BJ (cell line): ENCODE measurements at places on chromosomes 3 and 15. TPM values are rescaled to one million over a fixed set of nuclear protein-coding genes. Genes with fewer than 3 reads are reported as not detected.

GRCh38 chr3:185717627-185718402 lies 107.0 kb downstream of the IGF2BP2 start:
- DNase-seq: no peak

The COL6A5 gene
- not detected in 2 replicates for polyA plus RNA-seq

- DNase-seq: no peak
Observed at GRCh38 chr3:119351581-119351980, 57.4 kb downstream of the ARHGAP31 start.

DNA sequence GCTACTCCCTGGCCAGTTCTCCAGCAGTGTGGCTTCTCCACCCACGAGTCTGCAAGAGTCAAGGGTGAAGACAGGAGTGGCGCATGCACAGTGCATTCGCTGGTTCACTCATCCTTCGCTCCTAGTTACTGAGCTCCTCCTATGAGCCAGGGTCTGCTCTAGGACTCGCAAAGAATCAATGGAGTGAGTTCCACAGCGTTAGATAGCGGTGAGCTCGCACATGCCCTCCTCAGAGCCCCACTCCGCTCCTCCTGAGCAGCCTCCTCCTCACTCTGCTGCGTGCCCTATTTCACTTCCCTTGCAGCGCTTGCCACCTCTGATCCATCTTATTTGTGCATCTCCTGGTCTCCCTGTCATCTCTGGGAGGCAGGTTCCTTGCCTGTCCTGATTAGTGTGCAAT lies 63.0 kb downstream of the NUP210 start:
- no peak for DNase-seq

The CSPG5 gene
- 0.04 and 0.05 TPM in 2 replicates for polyA plus RNA-seq

- no peak for DNase-seq
Observed at GRCh38 chr15:101039461-101039860, 120.3 kb downstream of the LRRK1 start.

- DNase-seq: no peak
Observed at GRCh38 chr3:168049367-168049974, 46.3 kb downstream of the GOLIM4 start.

GRCh38 chr15:75721480-75721922 lies 8.9 kb upstream of the CSPG4 start:
- DNase-seq: no peak

The ALDH1L1 gene
- polyA plus RNA-seq: 0.16 and 0.37 TPM in 2 replicates

DNA sequence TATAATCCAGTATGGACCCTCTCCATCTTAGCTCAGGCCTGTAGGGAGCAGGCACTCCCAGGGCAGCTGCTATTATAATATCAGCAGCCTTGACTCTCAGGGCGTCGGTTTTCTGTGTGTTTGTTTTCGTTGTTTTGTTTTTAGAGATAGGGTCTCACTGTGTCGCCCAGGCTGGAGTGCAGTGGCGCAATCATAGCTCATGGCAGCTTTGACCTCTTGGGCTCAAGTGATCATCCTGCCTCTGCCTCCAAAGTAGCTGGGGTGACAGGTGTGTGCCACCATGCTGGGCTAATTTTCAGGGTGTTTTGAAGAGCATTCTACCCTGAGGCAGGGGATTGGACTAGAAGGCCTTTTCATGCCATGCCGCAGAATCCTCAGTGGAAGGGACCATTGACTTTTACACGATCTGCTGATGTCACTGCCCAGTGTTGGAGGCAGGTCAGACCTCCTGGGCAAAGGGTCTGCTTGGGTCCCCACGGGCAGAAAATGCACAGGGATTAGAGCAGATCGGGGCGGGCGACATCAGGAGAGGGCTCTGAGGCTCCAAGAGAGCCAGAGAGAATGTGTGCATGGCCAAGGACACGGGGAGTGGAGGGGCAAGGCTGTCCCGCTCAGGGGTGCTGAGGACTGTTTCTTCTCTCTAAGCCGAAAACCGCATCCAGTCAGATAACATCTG lies 7.8 kb downstream of the MELTF start:
- no peak for DNase-seq

GRCh38 chr15:88190232-88190631 lies 66.3 kb downstream of the NTRK3 start:
- no peak for DNase-seq

DNA sequence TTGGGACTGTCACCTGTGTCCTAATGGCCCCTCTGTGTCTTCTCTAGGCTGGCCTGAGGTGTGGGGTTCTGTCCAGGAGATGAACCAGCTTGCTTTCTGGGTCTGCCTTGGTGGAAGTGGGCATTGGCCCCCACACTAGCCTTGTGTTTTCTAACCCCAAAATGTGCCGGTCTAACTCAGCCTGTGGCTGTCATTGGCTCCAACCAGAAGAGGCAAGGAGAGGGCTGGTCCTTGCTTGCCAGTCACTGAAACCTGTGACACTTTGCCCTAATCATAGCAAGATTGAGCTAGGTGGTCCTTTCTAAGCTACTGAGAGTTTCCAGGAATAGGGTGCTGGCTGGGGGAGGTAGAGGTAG lies 2.2 kb downstream of the C15orf39 start:
- DNase-seq: no peak

DNA sequence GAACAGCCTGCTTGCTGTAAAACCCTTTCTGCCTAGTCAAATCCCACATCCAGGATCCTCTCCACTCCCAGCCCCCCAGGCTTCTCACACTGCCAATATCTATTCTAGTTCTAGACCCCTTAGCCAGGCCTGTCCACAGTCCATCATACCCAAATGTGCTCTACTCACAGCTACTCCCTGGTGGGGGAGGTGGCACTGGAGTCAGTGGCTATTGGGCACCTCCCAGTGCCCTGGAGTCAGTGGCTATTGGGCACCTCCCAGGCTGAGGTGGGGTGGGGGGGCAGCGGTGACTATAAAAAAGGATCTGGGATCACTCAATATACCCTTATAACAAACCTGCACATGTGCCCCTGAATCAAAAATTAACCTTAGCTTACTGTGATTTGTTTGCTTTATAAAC lies 773 bp upstream of the DISP2 start:
- no peak for DNase-seq

GRCh38 chr3:157857440-157857839 lies 248.8 kb downstream of the SHOX2 start:
- no peak for DNase-seq

DNA sequence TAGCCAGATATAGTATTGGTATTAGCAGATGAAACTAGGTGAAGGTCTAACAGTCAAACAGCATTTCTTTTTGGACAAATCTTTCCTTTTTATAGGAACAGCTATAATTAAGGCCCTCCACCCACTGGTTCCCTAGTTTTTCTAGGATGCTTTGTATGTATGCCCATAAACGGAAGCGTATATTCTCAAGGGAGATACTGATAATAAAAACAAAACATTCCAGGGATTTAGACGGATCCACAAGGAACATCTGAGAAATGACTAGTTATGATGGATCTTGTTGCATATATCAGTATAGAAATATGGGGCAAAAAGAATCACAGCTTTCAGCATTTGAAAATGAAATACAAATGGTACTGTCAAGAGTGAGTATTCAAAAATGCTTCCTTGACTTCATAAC lies 22.5 kb downstream of the LRRC28 start:
- no peak for DNase-seq

The TAMM41 gene
- polyA plus RNA-seq: 10.0 and 12.0 TPM in 2 replicates

GRCh38 chr15:86876387-86876944 lies 796.8 kb downstream of the AGBL1 start:
- no peak for DNase-seq

DNA sequence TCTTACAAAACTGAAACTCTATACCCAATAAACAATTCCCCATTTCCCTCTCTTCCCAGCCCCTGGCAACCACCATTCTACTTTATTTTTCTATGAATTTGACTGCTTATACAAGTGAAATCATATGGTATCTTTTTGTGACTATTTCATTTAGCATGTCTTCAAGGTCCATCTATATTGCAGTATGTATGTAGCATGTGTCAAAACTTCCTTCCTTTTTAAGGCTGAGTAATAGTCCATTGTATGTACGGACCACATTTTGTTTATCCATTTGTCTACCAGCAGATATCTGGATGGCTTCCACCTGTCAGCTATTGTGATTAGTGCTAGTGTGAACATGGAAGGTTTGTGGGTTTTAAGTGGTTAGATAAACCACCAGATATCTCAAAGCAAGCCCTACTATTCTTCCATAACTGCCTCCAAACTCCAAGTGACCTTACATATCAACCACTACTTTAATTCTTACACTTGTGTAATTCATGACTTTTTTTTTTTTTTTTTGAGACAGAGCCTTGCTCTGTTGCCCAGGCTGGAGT lies 134.7 kb downstream of the TMCC1 start:
- no peak for DNase-seq

- no peak for DNase-seq
Observed at GRCh38 chr15:25504307-25504706, 65.5 kb upstream of the UBE3A start.

DNA sequence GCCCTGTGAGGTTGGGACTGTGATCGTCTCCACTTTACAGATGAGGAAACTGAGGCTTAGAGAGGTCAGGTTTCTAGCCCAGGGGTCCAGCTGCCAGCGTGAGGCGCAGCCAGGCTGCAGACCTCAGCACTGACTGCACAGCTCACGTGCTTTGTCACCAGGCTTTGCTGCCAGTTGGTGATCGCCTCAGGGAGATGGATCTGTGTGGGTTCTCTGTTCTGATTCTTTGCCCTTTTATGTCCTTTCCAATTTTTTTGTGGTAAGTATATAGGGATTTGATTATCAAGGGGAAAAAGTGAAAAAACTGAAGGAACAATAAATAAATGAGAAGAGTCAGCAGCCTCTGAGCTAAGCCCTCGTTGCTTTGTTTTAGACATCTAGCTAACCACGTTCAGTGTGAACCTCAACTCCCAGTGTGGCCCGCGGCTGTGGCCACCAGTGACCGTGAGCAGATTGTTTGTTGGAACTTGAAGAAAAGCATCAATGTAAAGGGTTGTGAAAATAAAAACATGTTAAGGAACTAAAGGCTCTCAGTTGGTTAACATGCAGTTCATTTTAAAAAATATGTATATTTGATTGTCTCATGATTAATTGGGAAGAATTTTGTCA lies 117.6 kb downstream of the PDE8A start:
- DNase-seq: no peak

GRCh38 chr3:14622368-14622767 lies 29.2 kb upstream of the CCDC174 start:
- DNase-seq: no peak

The STIMATE gene
- polyA plus RNA-seq: 11.6 and 13.5 TPM in 2 replicates

The CHST14 gene
- polyA plus RNA-seq: 18.6 and 32.3 TPM in 2 replicates

The TMIE gene
- 0.07 and 0.27 TPM in 2 replicates for polyA plus RNA-seq

GRCh38 chr15:61835496-61836106 lies 224.6 kb downstream of the VPS13C start:
- DNase-seq: peak; percentile 0

GRCh38 chr3:25910997-25911396 lies 121.1 kb downstream of the OXSM start:
- no peak for DNase-seq

DNA sequence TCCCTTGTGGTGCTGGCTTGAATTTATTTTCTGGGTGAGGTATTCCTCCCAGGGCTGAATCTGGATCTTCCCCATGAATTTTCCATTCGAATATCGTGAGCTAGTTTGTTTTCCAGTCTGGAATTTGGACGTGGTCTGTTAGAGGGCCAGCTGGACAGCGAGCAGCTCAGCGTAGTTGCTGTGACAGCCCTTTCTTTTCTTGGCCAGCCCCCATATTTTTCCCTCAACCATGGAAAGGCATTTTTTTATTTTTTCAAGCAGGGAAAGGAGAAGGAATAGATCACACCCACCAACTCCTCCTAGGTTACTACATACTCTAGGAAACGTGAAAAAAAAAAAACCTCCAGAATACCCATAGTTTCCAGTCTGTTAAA lies 152.0 kb downstream of the KLHL25 start:
- no peak for DNase-seq

- DNase-seq: no peak
Observed at GRCh38 chr3:114900908-114901307, 246.2 kb downstream of the ZBTB20 start.

DNA sequence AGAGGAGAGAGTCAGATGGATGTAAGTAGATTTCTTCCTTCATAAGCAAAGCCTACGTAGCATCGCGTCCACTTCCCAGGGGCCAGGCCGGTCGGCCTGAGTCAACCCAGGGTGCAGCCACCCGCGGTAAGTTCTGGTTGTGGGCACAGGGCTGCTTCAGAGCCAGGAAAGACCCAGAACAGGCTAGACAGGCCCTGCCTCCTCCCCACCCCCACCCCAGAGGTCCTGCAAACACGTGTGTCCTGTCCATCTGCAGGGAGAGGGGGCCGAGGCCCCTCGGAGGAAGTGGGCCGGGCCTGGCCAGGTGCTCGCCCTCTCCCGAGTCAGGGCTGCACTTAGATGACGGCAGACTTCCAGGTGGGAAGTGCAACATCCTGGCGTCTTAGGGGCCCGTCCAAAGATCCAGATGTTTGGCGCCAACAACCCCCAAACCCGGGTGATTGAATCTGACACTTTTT lies 100.8 kb upstream of the ALDH1A3 start:
- no peak for DNase-seq

The CCDC9B gene
- polyA plus RNA-seq: 5.0 and 6.0 TPM in 2 replicates

DNA sequence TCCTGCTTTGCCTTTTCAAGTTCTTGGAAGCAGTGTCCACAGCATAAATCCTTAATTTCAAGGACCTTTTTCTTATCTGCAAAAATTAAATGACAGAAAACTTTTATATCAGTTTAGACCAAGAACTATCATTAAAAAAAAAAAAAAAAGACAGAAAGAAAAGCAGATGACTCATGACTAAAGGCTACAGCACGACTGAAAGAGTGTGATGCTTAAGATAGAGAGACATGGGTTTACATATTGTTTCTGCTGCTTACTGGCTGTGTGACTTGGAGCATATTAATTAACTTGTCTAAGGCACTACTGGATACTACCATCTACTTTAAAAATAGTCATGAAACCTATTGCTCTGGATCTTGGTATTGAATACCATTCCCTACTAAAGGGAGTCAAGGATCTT lies 62.3 kb downstream of the CEP152 start:
- peak; percentile 8 for DNase-seq

The AMIGO3 gene
- not detected in 2 replicates for polyA plus RNA-seq

DNA sequence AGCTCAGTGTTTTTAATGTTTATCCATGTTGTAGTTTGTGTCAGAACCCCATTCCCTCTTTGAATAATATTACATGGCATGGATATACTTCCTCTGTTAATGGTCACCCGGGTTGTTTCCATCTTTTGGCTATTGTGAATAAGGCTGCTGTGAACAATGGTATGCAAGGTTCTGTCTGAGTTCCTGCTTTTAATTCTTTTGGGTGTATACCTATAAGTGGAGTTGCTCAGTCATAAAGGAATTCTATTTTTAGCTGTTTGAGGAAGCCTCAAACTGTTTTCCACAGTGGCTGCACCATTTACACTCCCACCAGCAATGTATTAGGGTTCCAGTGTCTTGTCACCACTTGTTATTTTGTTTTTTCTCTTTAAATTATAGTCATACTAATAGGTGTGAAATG lies 99.6 kb downstream of the SLC25A26 start:
- no peak for DNase-seq

The IL20RB gene
- polyA plus RNA-seq: 3.2 and 4.0 TPM in 2 replicates

The COL7A1 gene
- 41.6 and 60.8 TPM in 2 replicates for polyA plus RNA-seq

The PRR20G gene
- not detected in 2 replicates for polyA plus RNA-seq

GRCh38 chr15:81865850-81866537 lies 179.8 kb downstream of the MEX3B start:
- no peak for DNase-seq

DNA sequence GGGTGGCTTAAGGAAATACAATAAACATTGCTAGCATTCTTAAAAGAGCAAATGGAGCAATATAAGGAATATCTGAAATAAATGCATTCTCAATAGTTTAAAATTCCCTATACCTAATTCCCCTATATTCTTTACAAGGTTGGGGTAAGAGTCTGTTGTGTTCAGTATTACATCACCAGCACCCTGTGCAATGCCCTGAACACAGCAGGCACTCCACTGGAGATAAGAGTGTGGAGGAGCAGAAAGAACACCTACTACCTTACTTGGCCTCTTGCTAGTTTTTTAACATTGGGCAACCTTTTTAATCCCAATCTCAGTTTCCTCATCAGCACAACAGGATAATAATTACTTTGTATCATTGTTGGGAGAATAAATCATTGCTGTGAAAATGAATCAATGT lies 140.2 kb upstream of the PLXND1 start:
- no peak for DNase-seq
